ENCODE measurements at places on chromosomes 2 and 18. TPM values are rescaled to one million over a fixed set of nuclear protein-coding genes. Genes with fewer than 3 reads are reported as not detected.

CCDC88A gene
- 72.8 TPM for total RNA-seq

DNAH7 gene
- total RNA-seq = 0.36 TPM

SERPINB2 gene
- 0.81 TPM for total RNA-seq

- peaks cover 45% of the 10 kb centered on the region for H3K36me3 ChIP-seq
- peaks cover 18% of the 10 kb centered on the region for H3K4me1 ChIP-seq
- H3K4me3 ChIP-seq = no peak overlapping the region
- H3K27ac ChIP-seq = no peak overlapping the region
- H3K27me3 ChIP-seq = no peaks in the 10 kb centered on the region
Measured at GRCh38 chr2:96852667-96853066, 5.1 kb downstream of the ANKRD39 start.

GRCh38 chr2:75607400-75607798 is 39.2 kb upstream of the MRPL19 start:
- H3K4me1 ChIP-seq = peaks cover 3% of the 10 kb centered on the region
- DNase-seq = no peak
- no peak overlapping the region for H3K27ac ChIP-seq
- H3K36me3 ChIP-seq = no peaks in the 10 kb centered on the region

DNA sequence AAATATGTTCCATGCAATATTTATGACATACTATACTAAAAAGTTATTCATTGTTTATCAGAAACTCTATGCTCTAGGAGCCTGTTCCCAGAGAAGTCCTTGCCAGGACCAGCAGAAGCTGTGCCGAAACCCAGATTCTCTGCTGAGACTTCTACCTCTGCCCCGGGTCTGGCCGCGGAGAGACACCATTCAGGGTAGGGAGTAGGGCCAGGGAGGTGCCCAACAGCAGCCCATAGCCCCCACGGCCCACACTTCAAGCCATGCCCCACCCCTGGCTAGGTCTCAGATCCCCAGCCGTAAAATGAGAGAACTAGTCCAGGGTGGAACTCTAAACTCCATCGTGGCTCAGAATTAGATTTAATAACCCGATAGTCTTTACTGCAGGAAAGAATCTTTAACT is 102.9 kb downstream of the ZFP36L2 start:
- no peak overlapping the region for H3K4me3 ChIP-seq
- H3K27ac ChIP-seq = peak overlapping the region; percentile 48
- peaks cover 14% of the 10 kb centered on the region for H3K4me1 ChIP-seq
- peak; percentile 61 for DNase-seq
- no peaks in the 10 kb centered on the region for H3K36me3 ChIP-seq
- H3K27me3 ChIP-seq = no peaks in the 10 kb centered on the region

GRCh38 chr2:66985906-66986305 is 411.2 kb upstream of the ETAA1 start:
- no peak overlapping the region for H3K27ac ChIP-seq
- no peaks in the 10 kb centered on the region for H3K36me3 ChIP-seq
- H3K4me1 ChIP-seq = peaks cover 39% of the 10 kb centered on the region
- no peak overlapping the region for H3K4me3 ChIP-seq
- no peaks in the 10 kb centered on the region for H3K27me3 ChIP-seq

GRCh38 chr2:229050133-229050532 is 221.0 kb downstream of the PID1 start:
- no peaks in the 10 kb centered on the region for H3K27me3 ChIP-seq
- no peaks in the 10 kb centered on the region for H3K36me3 ChIP-seq
- DNase-seq = no peak

- peaks cover 8% of the 10 kb centered on the region for H3K4me1 ChIP-seq
- no peak overlapping the region for H3K4me3 ChIP-seq
- H3K36me3 ChIP-seq = no peaks in the 10 kb centered on the region
- DNase-seq = peak; percentile 81
- no peak overlapping the region for H3K27ac ChIP-seq
Measured at GRCh38 chr2:28958689-28959088, 22.4 kb upstream of the TOGARAM2 start.

DNA sequence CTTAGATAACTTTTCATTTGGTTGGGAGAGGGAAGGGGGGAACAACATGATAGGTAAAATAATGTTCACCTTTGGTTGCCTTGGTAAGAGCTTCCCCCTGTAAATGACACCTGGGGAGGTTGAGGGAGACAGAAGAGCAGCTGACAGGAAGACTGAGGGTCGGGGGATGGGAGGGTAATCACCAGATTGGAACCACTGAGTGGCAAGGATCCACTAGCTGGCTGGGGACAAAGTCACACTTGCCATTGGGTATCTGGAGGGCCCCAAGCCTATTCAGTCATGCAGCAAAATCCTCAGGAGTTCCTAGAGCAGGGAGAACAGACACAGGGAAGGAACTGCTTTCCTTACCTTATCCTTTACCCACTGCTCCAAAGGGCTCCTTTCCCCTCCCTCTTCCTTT is 84.3 kb downstream of the MAPK4 start:
- no peaks in the 10 kb centered on the region for H3K27me3 ChIP-seq
- DNase-seq = no peak
- H3K4me3 ChIP-seq = no peak overlapping the region
- H3K4me1 ChIP-seq = peaks cover 21% of the 10 kb centered on the region
- no peaks in the 10 kb centered on the region for H3K36me3 ChIP-seq
- no peak overlapping the region for H3K27ac ChIP-seq

GRCh38 chr2:8648441-8649213 is 33.2 kb upstream of the ID2 start:
- no peak overlapping the region for H3K4me3 ChIP-seq
- peak; percentile 48 for DNase-seq
- H3K27me3 ChIP-seq = no peaks in the 10 kb centered on the region
- no peak overlapping the region for H3K27ac ChIP-seq

DNA sequence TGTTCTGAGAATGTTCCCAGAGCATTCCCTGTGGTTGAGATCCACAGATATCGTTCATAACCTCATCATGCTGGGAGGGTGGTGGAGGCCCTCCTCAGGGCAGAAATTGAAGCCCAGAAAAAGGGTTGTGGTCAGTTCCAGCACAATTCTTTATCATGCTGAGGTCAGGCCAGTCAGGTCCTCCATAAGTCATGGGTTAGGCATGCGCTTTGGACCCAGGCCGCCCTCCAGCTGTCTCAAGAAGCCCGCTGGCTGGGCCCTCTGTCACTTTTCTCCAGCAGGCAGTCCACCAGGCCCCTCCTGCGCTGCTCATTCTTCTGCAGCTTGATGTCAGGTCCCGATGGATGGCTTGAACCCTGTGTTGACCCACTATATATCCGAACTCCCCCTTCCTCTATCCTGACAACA is 151.1 kb upstream of the NT5C1B start:
- H3K36me3 ChIP-seq = no peaks in the 10 kb centered on the region
- H3K27me3 ChIP-seq = no peaks in the 10 kb centered on the region
- no peak overlapping the region for H3K27ac ChIP-seq
- peaks cover 8% of the 10 kb centered on the region for H3K4me1 ChIP-seq
- H3K4me3 ChIP-seq = no peak overlapping the region
